Cerebellar cortex (tissue), 1 donor: ENCODE measurements at places on chromosomes 5 and 9.
A peak's percentile ranks its signal among the peaks of the same experiment; 100 is the strongest.

DNA sequence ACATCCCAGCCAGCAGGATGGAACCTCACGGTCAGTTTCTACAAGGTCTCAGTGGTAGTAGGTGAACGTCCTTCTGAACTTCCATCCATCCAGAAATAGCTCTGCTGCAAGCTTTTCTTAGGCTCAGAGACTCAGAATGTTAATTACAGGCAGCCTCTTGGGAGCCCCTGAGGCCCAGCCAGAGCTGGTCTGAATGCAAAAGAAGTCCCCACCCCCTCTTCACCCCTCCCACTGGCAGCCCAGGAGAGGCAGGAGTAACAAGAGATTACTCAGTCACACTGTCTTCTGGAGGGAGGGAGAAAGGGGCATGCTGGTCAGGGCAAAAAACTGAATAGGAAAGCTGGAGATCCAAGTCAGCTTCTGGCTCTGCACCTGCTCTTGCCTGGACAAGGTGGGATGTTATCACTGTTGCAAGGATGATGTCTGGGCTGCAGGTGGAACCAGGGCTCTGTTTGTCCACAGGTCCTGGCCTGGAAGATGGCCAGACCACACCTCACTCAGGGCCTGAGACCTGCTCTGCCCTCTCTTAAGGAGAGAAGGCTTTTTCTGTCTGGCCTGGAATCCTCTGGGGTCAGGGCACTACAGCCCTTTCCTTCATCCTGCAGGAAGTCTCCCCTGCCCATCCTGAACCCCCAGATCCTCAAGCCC is 9.1 kb downstream of the ENHO start:
- DNase-seq, result no peak

DNA sequence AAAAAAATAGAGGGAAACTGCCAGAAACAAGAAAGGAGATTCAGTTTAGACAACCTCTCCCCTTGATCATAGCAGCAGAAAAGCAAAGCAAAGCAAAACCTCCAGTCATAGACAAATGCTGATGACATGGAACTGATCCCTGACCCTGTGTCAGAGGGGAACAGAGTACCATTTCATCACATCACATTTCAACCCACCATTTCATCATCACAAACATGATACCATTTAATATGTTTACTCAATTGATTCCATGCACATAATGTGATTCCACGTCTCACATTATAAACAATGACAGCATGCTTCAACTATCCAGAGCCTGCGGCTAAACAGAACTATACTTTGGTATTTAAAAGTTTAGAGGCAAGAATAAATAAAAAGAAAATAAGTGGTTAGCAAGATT is 28.7 kb upstream of the ACOT12 start:
- no peak for DNase-seq

GRCh38 chr9:124349267-124349666 is 66.0 kb downstream of the PSMB7 start:
- no peak for DNase-seq

DNA sequence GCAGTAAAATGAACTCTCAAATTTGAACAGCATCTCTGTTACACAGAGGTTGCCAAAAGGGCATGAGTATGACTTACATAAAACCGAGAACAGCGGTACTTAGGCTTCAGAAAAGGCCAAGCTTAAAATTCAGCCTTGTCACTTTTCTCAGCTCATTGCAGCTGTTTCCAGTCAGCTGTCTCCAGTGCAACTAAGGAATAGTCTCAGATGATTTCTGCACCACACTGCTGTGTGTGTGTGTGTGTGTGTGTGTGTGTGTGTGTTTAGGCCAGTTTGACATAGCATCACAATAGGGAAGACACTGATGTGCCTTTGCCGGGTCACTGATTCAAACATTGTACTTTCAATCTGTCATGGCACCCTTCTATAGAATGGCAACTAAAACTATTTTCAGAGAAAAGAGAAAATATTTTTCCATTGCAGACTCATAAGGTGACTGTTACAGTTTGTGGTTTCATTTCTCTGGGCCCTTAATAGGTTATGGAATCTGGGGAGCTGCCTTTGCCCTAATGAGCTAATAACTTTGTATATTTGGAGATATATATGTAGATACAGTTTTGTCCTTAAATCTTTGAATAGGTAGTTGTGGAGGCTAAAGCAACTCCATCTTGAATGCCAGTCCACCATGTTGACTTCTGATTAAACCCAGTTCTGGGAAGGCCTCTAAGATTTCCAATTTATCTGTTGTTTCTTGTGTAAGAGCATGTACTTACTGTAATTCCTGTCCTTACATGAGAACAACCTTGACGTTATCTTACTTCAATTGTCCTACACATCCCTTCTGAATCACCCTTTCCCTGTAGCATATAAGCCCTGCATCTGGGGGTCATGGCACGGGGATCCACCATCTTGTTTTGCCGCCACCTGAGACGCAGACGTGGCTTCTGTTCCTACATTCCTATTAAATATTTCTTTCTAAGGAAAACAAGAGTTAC is 4.5 kb downstream of the LSM11 start:
- DNase-seq, result no peak

- no peak for DNase-seq
These were observed 4.4 kb downstream of the RAPGEF1 start for GRCh38 chr9:131735238-131736128.

GRCh38 chr9:124784509-124784908 is 7.6 kb downstream of the OLFML2A start:
- no peak for DNase-seq

- DNase-seq, result no peak
These were observed 128.6 kb upstream of the ELL2 start for GRCh38 chr5:96090215-96090614.

DNA sequence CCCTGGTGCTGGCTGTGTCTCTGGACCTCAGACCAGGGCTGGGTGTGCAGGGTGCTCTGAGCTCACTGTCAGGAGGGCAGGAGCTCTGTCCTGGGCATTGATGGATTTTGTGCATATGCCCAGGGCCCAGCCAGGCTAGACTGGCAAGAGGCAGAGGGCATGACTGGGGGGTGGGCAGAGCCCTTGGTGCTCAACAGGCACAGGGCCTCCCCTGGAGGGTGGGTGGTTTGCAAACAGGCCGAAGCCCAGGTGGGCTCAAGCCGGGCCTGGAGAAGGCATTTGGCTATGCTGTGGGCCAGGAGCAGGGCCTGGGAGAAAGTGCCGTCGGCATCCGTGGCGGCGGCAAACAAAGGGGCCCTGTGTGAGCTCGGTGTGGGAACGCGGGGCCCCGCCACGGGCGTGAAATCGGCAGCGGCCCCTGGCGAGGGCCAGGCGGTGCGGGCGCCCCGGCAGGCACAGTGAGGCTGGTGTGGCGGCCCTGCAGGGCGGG is 1.9 kb upstream of the NRARP start:
- no peak for DNase-seq

- no peak for DNase-seq
These were observed 2.8 kb upstream of the SPOCK1 start for GRCh38 chr5:137501846-137502406.

DNA sequence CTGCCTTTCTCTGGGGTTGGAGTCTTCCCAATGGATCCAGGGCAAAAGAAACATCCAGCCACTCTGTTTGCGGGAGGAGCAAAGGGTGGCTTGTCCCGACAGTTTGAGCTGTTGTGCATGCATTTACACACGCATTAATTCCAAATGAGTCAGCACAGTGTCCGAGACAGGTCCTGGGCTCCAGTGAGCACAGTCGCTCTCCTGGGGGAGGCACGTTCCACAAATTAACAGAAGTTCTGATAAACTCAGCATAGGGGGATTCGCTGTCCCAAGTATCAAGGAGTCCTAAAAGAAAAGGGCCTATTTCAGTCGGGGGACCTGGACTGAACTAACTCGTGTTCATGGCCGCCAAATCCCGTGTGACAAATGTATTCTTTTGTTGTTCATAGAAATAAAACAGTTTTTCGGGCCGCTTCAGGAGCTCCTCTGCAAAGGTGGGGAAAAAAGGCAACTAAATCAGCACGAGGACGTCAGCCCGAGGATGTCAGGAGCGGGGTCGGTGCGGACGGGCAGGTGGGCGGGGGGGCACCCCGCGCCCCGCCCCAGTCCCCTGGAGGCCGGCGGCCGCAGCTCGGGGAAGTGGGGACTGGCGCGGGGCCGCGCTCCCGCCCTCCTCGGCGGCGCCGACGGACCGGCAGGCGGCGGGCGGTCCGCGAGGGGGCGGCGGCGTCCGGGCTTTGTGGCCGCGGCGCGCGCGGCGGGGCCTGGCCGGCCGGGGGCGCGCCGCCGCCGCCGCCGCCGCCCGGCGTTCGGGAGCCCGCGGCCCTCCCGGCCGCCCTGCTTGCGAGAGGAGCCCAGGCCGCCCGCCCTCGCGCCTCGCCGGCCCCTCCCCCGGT is at the start of gene MSANTD3:
Gene MSANTD3 (plus strand): TSS at position 614 of the 836 bp plus-strand sequence. CDS start 14,796 bp downstream, outside the sequence.
- peak; percentile 51 for DNase-seq

- no peak for DNase-seq
These were observed 441.3 kb upstream of the PIK3R1 start for GRCh38 chr5:67774267-67774552.

DNA sequence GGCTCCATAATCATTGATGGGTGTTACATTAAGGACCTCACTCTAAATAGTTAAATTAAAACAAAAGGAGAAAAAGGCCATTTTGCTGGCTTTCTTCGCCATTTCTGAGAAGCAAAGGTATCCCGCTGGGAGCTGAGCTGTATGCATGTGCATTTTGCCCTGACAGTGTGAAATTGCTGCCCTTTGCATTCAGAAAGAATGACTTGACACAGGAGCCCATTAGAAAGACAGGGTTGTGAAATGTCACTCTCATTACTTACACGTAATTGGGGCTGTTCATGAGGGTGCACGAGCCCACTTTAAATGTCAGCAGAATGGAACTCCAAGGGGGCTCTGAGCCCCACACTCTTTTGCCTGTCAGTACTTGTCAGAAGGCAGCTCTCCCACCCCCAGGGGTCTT is 85.0 kb downstream of the SEMA4D start:
- DNase-seq, result no peak

DNA sequence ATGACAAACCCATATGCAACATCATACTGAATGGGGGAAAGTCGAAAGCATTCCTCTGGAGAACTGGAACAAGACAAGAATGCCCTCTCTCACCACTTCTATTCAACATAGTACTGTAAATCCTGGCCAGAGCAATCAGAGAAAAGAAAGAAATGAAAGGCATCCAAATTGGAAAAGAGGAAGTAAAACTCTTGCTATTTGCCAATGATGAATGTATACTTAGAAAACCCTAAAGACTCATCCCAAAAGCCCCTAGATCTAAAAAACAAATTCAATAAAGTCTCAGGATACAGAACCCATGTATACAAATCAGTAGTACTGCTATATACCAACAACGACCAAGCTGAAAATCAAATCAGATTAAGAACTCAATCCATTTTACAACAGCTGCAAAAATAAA is 66.9 kb downstream of the SPATA31C2 start:
- DNase-seq, result no peak

DNA sequence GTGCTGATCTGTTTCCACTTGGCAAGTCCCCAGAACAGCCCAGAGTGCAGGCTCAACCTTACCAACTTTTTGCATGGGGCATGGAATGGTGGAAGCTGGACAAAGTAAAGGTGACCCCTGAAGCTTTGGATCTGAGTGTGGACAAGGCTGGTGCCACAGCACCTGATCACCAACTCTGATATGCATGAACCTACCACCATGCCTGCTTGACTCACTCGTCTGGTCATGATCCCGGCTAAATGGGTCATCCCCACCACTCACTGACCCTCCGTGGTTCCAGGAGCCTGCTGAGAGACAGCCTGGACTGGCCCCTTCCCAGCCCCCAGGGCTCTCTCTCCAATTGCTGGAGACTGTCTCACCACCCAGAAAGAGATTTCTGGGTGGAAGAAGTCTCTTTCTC is 14.4 kb upstream of the SLC22A4 start:
- no peak for DNase-seq

GRCh38 chr9:134983506-134984371 is 66.0 kb upstream of the FCN1 start:
- no peak for DNase-seq

GRCh38 chr5:34622098-34622400 is 34.1 kb upstream of the RAI14 start:
- DNase-seq, result no peak

- DNase-seq, result no peak
These were observed 210.5 kb downstream of the KDM4C start for GRCh38 chr9:6968271-6968670.

DNA sequence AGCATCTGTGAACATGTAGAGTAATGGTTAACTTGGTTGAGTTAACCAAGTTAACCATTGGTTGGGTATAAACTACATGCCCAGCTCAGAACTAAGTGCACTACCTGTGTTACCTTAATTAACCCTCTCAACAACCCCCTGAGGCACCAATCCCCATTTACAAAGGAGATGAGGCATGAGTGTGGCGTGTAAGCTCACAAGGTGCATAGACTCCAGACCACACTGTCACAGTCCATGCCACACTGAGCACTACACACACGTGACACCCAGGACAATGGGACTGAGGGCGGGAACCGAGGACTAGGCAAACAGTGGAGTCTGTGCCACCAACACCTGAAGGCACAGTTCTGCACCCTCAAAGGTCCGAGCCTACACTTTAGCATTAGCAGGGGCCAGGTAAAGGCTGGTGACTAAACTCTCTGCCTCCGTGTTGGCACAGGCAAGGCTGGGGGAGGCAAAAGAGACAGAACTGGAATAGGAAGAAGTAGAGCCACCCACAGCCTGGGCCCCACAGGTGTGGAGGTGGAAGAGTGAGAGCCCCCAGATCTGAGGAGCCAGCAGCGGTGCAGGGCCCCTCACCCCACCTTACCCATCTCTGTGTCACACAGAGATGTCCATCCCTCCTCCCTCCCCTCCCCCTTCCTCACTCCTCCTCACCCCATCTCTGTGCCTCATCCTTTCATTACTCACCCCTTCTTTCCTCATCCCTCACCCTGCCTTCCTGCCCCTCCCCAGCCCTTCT is 2.2 kb upstream of the DNAJB5 start:
- DNase-seq, result peak; percentile 3

- no peak for DNase-seq
These were observed 13.3 kb upstream of the SLC31A2 start for GRCh38 chr9:113137196-113138168.

DNA sequence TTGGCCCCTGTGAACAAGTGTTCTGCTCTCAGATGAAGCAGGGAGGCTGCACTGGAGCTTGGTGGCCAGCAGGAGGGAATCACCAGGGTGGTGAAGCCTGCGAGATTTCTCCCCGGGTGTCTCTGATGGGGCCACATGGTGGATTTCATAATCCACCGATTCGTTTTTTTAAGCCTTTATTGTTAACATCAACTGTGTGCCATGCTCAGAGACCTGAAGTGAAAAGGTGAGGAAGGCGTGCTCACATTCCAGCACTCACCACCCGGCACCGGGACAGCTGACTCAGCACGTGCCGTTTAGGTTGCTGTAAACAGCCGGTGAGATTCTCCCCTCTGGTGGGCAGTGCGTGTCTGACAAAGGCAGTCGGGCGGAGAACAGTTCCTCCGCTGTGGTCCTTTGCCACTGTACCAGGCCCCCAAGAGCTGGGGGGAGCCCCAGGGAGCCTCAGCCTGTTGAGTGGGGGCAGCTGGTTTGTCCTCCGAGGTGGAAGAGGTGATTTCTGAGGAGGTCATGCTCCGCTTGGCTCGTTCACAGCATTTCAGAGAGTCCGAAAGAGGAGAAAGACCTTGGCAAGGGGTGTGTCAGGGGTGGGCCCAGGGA is 12.7 kb upstream of the AHRR start:
- DNase-seq, result no peak

GRCh38 chr5:72388646-72389045 is 68.5 kb downstream of the PTCD2 start:
- no peak for DNase-seq
